ENCODE measurements at places on chromosomes 1 and 21. TPM values are rescaled to one million over a fixed set of nuclear protein-coding genes. Genes with fewer than 3 reads are reported as not detected.

Gene KIF2C
- 72.8 TPM for total RNA-seq

Gene OR2L5
- total RNA-seq, result not detected

GRCh38 chr1:226736908-226737818 is 1.9 kb downstream of the ITPKB start:
- no peak for DNase-seq

DNA sequence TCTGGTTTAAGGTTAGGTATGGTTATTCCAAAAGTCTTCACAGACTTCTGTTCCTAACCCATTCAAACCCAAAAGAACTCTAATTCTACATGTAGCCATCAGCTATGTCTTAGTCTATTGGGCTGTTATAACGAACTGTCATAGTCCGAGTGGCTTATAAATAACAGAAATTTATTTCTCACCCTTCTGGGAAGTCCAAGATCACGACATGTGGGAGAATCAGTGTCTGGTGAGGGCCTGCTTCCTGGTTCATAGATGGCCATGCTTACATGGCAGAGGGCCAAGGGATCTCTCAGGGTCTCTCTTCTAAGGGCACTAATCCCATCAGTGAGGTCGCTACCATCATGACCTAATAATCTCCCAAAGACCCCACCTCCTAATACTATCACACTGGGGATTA is 103.0 kb upstream of the PPP2R5A start:
- DNase-seq, result no peak

- DNase-seq, result no peak
Measured at GRCh38 chr1:181354865-181355264, 128.5 kb upstream of the CACNA1E start.

DNA sequence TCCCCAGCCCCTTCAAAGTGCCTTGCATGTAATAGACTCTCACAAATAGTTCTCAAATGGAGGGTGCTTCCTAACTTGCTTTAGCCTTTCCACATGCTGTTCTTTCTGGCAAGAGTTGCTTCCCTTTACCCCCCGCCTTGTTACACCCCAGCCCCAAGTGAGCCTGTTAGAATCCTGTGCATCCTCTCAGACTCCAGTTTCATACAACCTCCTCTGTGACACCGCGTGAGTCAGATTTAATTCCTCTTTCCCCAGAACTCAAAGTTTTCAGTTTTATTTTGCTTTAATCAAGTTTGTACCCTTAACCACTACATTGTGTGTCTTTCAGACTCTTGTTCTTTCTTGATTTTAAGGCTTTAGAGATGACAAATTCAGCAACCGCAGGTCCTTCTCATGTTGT is 234.5 kb upstream of the HOOK1 start:
- no peak for DNase-seq

GRCh38 chr1:70754701-70755100 is 292.9 kb downstream of the PTGER3 start:
- no peak for DNase-seq

DNA sequence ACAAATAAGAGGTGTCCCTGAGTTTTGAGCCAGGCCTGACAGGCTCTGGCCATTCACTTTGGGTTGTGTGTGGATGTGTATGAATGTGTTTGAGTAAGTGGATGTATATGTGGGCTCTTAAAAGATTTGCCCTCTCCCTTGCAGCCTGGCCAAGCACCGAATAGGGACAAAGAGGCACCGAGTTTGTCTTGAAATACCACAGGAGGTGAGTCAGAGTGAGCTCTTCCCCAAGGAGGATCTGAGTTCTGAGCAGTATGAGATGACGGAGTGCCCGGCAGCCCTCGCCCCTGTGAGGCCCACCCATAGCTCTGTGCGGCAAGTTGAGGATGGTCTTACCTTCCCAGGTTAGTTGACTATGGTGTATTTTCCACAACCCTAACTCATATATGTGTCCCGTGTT is 19.0 kb downstream of the KDM4A start:
- no peak for DNase-seq

- no peak for DNase-seq
Measured at GRCh38 chr1:202023001-202023433, 12.6 kb downstream of the ELF3 start.

DNA sequence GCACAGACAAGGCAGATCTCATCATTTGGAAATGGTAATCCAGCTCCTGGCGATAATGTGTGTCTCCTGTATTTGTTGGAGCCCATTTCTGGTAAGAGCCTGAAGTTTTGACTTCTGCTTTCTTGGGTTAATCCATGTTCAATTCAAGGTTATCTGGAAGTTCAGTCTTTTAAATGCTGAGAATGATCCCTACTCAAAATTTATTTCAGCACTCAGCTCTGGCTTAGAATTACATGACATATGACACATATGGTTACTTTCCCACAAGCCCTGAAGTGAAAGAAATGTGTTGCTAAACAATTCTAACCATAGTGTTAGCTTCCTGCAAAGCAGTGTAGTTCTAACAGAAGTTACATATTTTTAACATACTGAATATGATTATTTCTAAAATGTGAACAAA is 2.7 kb downstream of the PTGFR start:
- no peak for DNase-seq

GRCh38 chr1:31122101-31122735 is 56.7 kb upstream of the PUM1 start:
- DNase-seq, result no peak

DNA sequence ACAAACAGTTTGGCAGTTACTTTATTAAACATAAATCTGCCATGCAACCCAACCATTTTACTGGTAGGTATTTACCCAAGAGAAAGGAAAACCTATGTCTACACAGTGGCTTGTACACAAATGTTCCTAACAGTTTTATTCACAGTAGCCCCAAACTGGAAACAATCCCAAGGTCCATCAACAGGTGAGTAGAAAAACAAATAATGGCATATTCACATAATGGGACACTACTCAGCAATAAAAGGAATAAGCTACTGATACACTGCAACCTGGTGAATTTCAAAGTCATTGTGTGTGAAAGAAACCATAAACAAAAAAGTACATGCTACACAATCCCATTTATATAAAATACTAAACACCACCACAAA is 12.7 kb downstream of the KYAT3 start:
- no peak for DNase-seq

DNA sequence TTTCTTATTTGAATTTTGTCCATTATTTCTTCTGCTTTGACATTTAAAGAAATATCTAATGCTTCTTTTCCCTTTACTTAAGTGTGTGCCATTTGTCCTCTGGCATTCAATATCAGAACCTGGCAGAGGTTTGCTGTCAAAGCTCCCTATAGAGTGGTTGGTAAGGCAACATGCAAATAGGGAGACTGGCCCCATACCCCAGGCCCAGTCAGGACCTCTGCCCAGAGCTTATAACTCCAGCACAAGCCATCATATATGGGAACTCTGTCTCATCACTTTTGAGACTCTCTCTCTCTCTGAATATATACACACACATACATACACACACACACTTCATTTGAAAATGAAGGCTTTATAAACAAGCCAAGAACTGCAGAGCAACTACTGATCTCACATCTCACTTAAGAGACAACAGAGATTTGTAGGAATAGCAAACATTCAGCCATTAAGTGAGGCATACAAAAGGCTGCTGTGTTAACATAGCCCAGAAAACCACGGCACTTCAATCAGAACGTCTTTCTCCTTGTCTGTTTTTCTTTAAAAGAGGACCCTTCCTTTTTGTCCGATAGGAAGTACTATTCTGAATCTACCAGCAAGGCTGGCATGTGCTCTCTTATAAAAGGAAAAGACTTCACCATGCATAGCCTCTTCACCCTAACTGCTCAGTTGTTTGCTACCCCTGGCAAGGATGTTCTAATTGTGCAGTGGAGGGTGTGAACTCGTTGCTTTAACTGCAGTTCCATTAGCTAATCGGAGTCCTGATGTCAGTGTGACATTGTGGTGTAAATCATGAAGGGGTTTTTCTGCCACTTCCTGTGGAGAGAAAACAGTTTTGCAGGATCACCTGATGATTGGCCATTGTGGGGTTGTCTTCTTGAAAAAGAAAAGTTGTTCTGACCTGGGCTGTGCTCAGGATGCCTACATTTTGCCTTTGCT is 101.7 kb downstream of the NR5A2 start:
- DNase-seq, result no peak

DNA sequence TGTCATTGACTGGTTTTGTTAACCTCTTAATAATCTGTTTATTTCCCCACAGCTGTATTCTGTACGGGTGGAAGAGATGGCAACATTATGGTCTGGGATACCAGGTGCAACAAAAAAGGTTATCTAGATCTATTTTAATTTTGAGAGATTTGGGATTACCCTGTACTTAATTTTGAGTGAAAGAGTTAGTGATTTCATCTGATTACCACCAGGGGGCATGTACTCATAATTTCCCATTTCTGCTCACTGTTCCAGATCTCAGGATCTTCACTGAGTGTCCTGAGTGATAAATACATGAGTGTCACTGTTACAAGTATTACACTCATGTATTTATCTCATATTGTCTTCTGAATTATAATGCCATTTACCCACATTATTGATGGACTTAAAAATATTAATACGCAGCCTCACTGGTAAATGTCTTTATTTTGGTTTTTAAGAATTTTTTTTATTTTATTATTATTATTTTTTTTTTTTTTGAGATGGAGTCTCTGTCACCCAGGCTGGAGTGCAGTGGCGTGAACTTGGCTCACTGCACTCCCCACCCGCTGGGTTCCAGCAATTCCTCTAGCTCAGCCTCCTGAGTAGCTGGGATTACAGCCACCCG is 27.4 kb downstream of the DTL start:
- DNase-seq, result no peak

- no peak for DNase-seq
Measured at GRCh38 chr1:40057310-40058030, 16.9 kb downstream of the CAP1 start.

DNA sequence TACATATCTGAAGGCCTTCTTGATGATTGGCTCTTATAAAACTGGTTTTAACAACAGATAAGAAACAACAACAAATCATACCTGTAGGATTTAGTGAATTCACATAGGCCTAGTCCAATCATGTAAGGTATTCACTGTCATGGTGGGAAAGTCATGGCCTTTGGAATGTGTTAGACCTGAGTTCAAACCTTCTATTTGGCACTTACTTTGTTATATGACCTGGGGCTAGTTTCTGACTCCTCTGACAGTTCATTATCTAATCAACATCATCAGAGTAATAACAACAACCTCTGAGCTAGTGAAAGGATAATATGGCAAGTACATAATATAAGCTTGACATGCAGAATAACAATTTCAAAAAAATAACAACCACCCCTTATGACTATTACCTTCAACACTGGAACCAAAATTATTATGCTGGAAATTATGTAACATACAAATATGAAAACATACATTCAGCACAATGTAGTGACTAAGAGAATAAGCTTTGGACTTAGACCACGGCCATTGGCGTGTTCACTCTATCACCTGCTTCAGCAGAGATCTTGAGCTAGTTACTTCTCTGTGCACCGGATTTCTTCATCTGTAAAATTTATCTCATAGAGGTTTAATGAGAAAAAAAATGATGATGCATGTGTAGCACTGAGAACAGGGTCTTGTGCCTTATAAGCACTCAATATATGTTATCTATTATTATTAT is 597.6 kb downstream of the LMO4 start:
- no peak for DNase-seq

DNA sequence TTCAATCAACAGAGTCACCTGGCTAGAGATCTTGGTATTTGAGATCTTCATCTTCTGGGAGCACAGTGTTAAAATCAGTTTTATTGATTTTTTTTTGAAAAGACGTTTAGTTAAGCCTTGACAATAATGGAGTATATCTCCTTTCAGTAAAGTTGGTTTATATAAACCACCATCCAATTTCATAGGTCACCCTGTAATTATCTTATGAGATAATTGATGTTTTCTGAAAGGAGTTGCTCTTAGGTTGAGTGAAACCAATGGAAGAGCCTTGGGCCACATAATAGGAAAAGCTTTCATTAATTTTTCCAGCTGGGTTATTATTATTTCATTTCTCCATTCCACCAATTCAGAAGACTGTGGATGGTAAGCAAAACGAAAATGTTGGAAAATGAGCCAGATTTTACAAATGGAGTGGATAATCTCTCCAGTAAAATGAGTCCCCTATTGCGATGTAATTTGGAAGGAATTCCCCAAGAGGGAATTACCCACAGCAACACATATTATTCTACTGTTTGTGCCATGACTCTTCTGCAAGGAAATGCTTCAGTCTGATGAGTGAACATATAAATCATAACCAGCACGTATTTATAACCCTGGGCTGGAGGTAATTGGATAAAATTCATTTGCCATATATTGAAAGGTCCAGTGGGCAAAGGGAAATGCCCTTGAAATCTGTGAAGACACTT is 46.2 kb upstream of the TINAGL1 start:
- DNase-seq, result no peak

- DNase-seq, result no peak
Measured at GRCh38 chr1:238027366-238027765, 136.6 kb upstream of the ZP4 start.

DNA sequence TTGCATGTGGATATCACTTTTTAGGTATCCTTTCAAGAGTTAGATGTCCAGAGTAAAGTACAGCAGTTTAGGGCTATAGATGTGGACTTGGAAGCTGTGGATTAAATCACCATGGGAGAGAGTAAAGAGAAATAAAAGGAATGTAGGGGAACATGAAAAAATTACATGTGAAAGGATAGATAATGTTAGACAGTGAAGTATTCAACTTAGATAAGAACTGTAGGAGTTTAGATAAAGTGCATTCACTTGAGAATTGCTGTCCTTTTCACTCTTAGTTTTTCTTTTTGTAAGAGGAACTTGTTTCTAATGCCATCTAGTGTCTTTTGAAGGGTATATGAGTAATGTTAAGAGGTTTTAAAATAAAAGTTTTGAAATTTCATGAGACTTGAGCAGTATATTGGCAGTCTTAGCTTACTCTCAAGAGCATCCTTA is 40.1 kb downstream of the MAST2 start:
- no peak for DNase-seq

DNA sequence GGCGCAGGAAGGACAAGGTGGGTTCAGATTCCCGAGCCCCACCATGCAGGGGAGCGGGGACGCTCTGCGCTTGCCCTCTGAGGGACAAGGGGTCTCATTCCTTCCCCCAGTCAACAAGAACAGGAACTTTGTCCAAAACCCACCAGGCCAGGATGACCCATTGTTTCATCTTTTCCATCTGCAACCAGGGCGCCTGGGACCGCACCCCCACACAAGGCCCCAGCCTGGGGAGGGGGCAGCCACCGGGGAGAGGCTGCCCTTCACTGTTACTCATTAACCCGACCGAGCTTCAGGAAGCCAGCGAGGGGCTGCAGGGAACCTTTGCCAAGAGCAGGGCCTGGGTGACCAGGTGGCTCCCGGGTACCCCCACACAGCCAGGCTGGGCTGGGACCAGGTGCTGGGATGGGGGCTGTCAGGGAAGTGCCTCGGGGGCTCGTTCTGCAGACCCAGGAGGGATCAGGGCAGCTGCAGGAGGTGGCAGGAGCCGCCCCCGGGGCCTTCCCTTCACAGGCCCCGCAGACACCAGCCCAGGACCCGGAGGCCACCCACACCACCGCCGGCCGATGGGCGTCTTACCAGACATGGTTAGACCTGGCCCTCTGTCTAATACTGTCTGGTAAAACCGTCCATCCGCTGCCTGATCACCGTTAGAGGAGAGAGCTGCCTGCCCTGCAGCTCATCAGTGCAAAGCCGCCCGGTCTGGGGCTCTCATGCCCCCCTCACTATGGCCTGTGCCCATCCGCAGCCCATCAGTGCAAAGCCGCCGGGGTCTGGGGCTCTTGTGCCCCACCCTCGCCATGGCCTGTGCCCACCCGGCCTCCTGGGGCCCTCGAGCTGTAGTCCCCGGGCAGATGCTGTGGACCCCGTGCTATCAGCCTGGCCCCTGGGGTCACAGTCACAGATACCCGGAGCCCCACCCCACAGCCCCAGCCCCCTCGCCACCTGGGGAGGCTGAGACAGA is 4.9 kb upstream of the TTLL10 start:
- DNase-seq, result no peak

All from epithelial cell of proximal tubule (primary cell).